Activated CD4-positive, alpha-beta T cell treated with anti-CD3 and anti-CD28 coated beads, Interleukin-2, Interleukin-6, amounts not matched to agents 100 ng/mL and 50 ng/mL, durations not matched to agents 16 hours and 8 hours (primary cell): ENCODE measurements at places on chromosomes 7 and 10.

- DNase-seq: no peak
These were observed 191.5 kb upstream of the CELF2 start for GRCh38 chr10:10826125-10826524.

- peak; percentile 56 for DNase-seq
These were observed 77.6 kb downstream of the NRBF2 start for GRCh38 chr10:63210611-63211196.

DNA sequence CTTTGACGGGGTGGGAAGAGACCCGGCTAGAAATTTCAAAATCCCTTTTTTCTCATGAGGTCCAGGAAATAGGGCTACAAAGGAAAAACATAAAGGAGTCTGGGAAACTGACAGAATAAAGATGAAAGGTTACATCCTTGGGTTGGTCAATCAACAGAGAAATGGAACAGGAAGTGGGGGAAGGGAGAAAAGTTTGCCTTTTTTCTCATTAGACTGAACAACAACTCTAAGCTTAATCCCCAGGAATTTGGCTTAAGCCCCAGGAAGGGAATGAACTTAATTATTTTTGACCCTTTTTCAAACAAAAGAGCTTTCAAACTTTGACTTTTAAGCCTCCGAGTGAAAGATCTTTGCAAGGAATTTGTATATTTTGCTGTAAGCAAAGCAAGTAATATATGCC lies 32.7 kb downstream of the LGI1 start:
- no peak for DNase-seq

DNA sequence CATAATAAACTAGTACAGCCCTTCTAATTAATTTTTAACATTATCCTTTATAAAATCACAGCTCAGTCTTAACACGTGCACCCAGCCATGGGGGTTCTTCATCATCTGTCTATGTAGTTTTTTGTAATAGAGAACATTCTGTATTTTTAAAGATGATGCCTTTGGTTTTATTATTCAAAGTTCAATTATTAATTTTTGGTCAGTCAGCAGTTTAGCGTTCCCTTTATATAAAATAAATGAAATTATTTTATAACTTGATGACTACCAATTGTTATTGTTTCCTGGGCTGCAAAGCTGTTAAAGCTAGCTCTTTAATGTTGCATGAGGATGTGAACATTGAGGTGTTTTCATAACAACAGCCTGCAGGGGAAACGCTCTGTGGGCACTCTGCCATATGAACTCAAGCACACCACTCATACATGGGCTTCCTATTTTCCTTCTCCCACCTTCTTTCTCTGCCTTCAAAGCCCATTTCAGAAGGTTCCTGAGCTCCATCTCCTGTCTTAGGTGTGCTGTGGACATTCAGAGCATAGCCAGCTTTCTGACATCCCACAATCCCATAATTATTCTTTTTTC lies 172.0 kb upstream of the YAE1 start:
- DNase-seq: no peak

DNA sequence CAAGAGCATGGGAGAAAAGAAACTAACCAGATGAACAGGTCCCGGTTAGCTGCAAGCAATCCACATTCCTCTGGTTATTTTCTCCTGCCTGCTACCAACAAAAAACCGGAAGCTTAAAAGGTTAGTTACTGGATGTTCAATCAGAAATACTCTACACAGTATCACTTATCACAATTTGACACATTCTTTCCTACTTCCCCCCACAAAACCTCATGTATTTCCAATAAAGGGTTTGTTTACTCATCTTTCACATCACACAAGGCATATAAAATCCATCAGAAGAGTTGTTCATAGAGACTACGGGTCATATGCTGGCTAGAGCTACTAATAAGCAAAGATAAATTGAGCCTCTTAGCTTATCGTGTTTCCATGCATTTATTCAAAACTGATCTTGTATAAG lies 4.8 kb downstream of the SLC25A28 start:
- DNase-seq: peak; percentile 41

GRCh38 chr7:121901026-121901425 lies 28.1 kb downstream of the PTPRZ1 start:
- DNase-seq: no peak

DNA sequence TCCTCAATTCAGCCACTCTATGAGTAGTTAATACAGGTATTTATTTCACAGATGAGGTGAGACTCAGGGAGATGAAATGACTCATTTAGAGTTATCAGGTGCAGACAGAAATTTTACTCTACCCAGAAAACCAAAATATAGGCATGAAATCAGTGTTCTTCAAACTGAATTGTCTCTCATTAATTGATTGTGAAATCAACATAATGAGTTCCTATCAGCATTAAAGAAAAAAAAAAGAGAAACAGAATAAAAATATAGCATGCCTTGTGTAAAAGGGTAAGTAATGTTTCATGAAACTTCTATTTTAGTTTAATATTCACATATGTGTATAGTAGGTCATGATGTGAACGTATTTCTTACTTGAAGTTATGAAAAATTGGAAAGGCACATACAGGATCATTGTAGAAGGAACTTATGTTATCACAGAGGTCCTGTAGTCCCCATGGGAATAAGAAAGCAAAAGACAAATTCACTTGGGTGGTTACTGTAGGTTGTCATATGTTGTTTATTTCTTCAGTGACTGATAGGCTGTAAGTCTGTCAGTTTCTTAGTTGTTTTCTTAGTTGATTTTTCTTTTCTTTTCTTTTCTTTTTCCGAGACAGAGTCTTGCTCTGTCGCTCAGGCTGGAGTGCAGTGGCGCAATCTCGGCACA lies 47.5 kb downstream of the KAT6B start:
- DNase-seq: no peak

- DNase-seq: no peak
These were observed 3.4 kb upstream of the GAL3ST4 start for GRCh38 chr7:100171840-100172239.

DNA sequence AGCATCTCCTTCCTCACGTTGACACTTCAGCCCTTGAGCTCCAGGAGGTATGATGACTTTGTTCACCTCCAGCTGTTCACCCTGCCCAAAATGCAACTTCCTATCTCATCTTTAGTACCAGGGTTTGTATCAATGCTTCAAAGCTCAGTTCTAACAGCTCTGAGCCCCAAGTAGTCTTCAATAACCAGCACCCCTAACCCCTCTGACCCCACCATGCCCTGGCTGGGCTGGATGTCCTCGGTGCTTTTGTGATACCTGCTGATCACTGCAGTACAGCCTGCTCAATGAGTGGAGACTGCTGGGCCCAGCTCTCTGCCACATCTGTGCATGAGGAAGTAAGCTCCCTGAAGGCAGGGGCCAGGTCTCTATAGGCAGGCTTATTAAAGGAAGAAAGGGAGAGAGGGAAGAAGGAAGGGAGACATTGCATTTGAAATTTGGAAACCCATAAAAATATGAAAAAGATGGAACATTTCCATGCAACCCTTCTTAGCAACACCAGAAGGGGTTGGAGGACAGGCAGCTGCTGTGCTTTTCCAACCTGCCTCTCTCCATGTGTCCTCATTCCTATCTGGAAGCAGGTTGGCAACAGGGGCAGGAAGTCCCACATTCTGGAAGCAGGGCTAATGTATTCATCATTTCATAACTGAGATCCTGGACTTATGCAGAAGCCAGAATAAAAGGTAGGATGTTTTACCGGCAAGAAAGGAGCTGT lies 756.1 kb downstream of the GRID1 start:
- no peak for DNase-seq

DNA sequence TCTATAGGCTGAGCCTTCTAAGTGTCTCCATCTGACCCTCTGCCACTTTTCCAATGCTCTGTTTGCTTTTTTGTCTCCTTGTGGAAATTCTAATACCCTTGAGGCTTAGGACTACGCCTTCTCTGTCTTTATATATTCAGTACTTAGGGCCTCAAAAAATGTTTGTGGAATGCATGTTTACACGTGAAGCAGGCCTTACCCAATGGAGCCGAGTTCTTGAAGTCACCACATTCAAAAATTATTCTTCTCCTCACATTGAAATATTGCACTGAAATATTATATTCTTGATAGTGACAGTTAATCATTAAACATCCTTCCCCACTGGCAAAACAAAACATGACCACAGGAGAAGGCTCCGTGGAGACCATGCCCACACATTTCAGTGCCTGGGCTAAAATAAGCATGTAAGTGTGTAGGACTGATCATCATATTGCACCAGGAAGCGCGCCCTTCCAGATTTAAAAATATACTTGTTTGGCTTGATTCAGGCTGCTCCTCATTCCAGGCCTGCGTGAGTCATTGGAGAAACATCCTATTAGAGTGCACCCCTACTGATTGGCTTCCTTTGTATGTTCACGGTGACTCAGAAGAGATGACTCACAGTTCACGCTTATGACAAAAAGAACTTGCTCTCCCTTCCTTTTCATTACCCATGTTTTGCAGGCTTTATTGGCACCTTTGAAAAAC lies 307.4 kb upstream of the AOAH start:
- DNase-seq: peak; percentile 83

- DNase-seq: no peak
These were observed 66.6 kb downstream of the SLIT1 start for GRCh38 chr10:97119058-97119745.

DNA sequence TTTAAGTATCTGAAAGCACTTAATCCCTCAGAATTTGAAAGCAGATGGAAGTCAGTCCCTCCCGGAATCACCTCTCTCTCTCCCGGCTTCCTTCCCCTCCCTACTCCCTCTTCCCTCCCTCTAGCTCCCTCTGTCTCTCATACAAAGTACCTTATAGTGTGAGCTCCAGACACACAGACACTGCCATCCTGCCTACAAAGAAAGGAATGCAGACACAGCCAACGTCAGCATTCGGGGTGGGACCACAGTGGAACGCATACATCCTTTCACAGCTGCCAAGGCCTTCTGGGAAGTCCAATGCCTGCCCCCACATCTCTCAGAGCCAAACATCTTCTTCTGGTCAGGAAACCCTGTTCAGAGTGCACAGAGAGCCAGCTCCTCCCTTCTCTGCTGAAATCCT lies 9.3 kb downstream of the NOD1 start:
- no peak for DNase-seq

DNA sequence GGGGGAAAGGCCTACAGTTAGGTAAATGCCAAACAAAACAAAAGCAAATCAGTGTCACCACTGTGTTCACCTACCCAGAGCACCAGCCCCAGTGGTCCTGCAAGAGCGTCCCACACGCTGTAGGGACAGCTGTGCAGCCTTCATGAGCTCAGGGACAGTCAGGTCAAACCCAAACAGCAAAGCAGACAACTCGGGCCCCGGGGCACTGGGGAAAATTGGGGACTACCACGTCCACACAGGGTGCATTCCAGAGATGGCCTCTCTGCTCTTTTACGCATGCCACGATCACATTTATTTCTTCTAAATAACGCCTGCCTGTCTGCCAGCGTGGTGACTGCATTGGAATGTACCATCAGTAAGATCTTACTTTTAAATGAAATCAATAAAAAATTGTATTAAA lies 21.7 kb downstream of the EBF3 start:
- no peak for DNase-seq

GRCh38 chr10:99775850-99776249 lies 6.6 kb upstream of the ABCC2 start:
- DNase-seq: peak; percentile 18

GRCh38 chr7:78852951-78853350 lies 600.5 kb downstream of the MAGI2 start:
- DNase-seq: no peak

- DNase-seq: no peak
These were observed 422.1 kb downstream of the RPS24 start for GRCh38 chr10:78455811-78456210.

DNA sequence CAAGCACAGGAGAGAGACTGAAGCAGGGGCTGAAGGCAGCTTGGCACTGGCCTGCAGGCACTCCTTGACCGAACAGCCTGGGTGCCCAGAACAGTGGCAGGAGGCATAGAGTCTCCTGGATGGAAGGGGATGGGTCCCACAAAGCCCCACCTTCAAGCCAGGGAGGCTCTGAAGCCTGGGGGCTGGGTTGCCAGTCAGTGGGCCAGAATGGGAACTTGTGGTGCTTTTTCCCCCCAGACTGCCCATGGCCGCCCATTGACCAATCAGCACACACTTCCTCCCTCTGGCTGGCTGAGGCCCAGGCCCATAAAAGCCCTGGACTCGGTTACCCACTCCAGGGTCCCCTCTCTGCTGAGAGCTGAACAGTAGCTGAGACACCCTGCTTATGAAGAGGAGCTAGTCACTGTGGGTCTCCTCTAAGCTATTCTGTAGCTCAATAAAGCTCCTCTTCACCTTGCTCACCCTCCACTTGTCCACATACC lies 109.6 kb downstream of the ELAPOR2 start:
- no peak for DNase-seq

GRCh38 chr7:2049111-2049781 lies 183.5 kb downstream of the MAD1L1 start:
- no peak for DNase-seq

- DNase-seq: peak; percentile 57
These were observed 707 bp upstream of the C1GALT1 start for GRCh38 chr7:7181519-7182155.

GRCh38 chr7:99196536-99197258 lies 11.2 kb downstream of the KPNA7 start:
- DNase-seq: no peak

GRCh38 chr7:75737856-75738603 lies 711 bp downstream of the HIP1 start:
- no peak for DNase-seq

GRCh38 chr7:26305090-26305868 lies 13.6 kb downstream of the SNX10 start:
- DNase-seq: peak; percentile 44

- DNase-seq: no peak
These were observed 147.1 kb downstream of the NEURL1 start for GRCh38 chr10:103640436-103641181.

DNA sequence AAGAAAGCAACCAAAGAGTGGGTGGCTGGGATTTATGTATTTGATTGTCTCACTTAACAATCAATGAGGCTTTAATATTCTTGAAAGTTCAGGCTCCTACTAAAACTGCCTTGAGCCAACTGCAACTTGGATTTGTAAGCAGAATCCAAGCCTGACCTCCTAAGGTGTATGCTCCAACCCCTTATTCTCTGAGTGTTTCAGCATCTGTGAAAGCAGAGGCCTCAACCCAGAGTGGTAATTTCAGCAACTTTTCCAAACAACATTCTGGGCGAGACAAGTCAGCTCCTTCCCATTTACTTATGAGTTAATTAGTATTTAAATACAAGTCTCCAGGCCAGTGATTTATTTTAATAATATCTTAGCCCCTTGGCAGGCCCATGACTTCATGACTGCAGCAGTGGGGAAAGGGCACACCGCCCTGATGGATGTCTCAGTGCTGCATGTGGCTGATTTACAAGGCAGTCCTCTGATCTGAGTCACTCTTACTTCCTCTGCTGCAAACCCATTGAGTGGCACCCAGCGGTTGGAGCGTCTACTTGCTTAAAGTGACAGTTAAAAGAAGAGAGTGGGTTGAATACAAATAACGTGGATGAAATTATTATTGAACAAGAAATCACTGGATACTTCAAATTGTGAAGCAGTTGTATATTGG lies 209.1 kb downstream of the TRIL start:
- no peak for DNase-seq

- DNase-seq: no peak
These were observed 34.0 kb downstream of the BRI3 start for GRCh38 chr7:98315318-98315993.
